ENCODE measurements at places on chromosomes 16 and 17.

DNA sequence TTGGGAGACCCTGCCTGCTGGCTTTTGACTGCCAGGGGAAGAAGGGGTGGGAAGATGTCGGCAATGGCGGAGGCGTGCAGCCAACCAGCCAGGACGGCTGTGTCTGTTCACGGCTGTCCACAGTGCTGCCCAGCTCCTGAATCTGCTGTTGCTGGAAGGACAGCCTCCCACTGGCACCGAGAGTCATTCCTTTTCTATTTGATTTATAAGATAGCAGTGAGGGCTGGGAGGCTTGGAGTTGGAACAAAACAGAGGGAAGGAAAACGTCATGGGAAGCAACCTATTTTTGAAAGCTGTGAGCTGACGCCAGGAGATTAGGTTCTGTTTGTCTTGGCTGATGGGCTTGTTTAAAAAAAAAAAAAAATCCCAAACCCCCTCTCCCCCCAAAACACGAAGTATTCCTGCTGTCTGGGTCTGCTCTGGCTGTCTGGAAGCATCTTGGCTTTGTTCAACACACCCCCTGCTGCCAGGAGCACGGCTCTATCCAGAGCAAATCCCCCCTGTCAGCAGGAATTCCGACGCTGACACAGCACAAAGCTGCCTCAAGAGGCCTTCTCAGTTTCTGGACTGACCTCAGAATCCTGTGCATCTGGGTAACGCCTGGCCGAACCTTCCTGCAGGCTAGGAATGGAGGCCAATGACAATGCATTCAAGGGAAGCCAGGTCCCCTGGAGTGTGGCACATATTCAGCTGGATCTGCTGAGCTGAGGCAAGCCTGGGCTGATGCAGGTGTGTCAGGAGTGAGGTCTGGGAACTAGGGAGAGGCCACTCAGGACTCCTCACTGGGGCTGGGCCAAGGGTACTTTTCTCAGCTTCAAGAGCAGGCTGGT, 41.0 kb upstream of the SREBF1 start:
- DNase-seq: peak; percentile 25

GRCh38 chr17:19539040-19539399, 5.4 kb downstream of the SLC47A1 start:
- DNase-seq: no peak

DNA sequence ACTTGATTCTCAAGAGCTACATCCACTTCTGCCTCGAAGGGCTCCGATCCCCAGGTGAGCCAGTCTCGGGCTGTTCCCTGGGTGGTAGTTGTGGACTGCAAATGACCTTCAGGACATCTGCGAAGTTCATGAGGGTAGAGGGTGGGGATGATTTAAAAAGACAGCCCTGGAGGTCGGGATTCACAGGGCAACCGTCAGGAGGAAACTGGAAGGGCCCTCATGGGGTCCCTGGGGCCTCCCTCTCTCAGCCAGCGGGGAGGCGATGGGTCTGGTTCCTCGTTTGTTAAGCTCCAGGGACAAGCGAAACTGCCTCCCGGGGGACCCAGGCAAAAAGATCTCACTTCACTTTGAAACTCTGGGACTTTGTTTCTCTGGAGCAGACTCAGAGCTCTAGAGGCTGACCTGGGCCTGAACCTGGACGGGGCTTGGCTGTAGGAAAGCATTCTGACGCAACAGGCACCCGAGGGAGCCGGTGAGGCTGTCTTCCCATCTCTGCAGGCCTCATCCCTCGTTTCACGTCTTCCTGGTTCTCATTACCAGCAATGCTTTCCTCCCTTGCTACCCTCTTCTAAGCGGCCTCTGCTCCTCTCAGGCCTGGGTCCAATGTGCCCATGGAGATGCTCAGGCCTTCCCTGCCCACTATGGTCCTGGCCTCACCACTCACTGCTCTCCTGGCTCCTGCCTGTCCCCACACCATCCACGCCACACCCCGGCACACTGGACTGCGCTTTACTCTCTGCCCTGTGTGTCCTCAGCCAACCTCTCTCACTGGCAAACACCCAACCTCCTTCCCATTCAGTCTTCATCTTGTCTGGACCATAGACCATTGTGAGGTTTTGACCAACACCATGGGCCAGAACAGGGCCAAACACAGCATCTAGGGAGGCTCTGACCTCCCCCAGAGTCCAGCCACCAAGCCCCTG, 214.2 kb upstream of the TNRC6C start:
- DNase-seq: no peak

DNA sequence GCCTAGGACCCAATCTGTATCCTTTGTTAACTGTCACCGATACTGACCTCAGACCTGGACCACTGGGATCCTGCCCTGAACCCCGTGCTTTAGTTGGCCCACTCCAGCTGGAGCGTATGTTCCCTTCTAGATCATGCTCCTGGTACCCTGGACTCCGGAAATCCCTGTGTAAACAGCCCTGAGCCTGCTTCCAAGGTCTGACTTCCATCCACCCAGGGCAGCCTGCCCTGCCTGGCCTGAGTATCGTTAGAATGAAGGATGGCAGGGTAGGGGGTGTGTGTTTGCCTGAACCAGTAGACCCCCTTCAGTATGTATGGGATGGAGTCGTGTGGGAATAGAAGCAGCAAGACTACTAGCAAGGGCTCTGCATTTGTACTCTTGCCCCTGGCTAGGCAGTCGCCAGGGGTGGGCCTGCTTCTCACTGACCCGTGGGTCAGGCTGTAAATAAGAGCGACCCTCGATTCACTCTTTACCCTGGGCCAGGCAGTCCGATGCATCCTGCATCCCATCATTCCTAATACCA, 691 bp upstream of the TMEM98 start:
- DNase-seq: no peak

- no peak for DNase-seq
Measured at GRCh38 chr17:40722241-40722640, 18.7 kb upstream of the KRT24 start.

DNA sequence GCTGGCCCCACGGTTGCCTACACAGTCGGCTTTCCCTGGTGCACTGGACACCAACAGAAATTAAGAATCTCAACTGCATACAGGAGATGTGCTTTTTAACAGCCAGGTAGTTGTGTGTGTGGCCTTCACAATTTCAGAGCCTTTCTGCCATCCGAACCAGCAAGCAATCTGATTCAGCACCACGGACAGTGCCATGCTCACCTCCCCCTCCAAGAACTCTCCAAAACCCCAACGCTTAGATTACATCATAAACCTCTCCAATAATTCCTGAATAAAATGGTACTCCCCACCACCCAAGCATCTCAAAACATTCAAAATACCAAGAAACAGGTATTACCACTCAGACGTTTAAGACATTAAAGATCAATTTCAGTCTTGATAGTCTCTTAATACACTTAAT, 31.8 kb downstream of the USP7 start:
- no peak for DNase-seq

DNA sequence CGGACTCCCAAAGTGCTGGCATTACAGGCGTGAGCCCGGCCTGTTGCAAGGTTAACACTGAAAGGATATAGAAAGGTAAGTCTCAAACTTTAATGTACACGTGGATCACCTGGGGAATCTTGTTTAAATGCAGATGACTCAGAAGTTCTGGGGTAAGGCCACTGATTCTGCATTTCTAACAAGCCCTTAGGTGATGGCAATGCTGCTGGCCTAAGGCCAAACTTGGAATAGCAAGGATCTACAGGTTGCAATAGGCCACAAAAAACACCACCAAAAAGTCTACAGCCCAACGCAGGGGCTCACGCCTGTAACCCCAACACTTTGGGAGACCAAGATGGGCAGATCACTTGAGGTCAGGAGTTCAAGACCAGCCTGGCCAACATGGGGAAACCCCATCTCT, 4.2 kb downstream of the CMTM4 start:
- DNase-seq: no peak

GRCh38 chr16:73233329-73233765, 185.4 kb upstream of the ZFHX3 start:
- peak; percentile 6 for DNase-seq

- no peak for DNase-seq
Measured at GRCh38 chr16:49000594-49000993, 281.0 kb downstream of the CBLN1 start.

DNA sequence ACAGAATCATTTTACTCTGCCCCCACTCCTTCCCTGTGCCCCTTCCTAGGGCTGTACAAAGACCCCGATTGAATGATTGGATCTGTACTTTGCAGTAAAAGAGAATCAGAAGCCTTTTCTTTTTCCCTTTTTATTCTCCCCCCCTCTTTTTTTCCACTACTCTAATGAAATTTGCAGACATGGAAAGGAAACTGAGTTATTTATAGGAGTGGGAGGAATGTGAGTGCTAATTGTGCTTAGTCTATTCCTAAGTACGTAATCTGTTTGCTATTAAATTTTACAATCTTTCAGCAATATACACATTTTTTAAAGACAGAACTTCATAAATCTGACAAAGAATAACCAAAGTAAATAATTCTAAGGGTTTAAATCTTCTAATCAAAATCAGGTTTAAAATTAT, 314.3 kb downstream of the MAP2K6 start:
- no peak for DNase-seq

DNA sequence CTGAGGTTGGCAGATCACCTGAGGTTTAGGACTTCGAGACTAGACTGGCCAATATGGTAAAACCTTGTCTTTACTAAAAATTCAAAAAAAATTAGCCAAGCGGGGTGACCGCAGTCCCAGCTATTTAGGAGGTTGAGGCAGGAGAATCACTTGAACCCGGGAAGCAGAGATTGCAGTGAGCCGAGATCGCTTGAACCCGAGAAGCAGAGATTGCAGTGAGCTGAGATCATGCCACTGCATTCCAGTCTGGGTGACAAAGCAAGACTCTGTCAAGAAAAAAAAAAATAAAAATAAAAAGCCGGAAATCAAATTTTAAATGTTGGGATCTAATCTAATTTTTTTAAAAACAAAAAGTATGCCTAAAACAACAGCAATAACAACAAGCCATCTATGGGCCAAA, 56.3 kb downstream of the ABCC1 start:
- DNase-seq: no peak

DNA sequence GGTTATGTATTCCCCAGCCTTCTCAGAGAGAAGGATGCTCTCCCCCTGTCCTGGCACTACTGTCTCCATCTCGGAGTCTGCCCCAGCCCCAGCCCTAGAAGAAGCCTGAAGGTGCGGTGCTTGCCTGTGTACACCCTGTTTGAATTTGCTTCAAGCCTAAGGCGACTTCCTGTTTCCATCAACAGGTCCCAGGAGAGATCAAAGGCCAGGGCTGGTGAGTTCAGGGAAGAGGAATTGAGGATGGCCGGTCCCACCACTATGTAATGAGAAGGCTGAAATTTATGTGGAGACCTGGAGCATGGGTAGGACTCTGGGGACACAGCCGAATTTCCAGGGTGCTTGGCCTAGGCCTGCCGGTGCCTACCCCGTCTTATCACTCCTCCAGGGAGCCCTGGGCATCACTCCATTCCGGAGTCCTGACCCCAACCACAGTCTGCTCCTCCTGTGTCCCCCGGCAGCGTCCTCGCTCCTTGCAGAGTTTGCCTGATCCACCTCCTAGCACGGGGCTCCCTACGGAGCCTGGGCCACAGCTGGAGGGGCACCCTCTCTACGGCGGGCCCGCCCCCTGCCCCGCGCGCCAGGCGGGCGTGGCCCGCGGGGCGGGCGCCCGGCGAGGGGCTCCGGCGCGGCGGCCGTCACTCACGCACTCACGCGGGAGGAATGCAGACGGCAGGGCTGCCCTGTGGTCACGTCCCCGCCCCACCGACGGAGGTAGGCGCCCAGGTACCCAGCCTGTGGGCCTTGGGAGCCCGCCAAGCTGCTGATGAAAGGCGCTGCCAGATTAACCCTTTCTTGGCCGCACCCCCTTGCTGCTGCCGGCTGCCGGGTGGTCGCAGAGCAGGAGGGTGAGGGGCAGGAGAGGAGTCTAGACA, 53.8 kb upstream of the TAC4 start:
- DNase-seq: no peak

- no peak for DNase-seq
Measured at GRCh38 chr17:9308069-9308468, 267.6 kb downstream of the STX8 start.

- no peak for DNase-seq
Measured at GRCh38 chr16:24854607-24855171, 8.9 kb downstream of the SLC5A11 start.

DNA sequence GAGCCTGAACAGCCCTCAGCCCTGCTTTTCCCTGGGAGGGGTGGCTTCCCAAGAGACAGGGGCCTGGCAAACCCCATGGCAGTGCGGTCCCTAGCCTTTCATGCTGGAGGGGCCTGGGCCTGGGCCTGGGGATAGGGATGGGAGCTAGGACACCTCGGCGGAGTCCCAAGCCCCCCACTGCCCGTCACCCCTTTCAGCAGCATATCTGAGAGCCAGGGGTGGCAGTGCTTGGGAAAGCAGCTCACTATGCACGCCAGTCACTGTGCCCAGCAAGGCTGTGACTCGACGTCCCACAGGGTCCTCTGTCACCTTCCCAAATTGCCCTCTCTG, 612 bp upstream of the SLC47A2 start:
- DNase-seq: no peak

DNA sequence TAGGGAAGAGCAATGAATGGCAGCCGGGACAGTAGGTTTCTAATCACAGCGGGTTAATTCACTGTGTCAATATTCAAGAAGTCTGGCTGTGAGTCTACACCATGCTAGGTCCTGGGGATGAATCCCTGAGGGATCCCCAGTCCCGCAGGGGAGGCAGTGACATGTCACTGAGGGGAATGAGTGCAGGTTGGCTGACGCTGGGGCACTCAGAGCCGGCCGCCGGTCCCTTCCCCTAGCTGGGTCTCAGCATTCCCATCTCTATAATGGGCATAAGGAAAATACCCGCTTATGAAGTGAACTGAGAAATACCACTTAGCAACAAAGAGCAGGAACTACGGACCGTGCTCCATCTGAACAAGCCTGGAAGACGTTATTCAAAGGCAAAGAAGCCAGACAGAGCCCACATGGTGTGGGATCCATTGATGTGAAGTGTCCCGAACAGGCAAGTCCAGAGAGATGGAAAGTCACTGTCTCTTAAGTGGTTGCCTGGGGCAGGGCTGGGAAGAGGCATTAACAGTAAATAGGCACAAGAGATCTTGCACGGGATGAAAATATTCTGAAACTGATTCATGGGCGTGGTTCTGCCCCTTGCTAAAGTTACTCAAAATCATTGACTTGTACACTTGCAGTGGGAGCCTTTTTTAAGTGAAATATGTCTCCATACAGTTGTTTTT, 31.9 kb downstream of the PPL start:
- DNase-seq: no peak

DNA sequence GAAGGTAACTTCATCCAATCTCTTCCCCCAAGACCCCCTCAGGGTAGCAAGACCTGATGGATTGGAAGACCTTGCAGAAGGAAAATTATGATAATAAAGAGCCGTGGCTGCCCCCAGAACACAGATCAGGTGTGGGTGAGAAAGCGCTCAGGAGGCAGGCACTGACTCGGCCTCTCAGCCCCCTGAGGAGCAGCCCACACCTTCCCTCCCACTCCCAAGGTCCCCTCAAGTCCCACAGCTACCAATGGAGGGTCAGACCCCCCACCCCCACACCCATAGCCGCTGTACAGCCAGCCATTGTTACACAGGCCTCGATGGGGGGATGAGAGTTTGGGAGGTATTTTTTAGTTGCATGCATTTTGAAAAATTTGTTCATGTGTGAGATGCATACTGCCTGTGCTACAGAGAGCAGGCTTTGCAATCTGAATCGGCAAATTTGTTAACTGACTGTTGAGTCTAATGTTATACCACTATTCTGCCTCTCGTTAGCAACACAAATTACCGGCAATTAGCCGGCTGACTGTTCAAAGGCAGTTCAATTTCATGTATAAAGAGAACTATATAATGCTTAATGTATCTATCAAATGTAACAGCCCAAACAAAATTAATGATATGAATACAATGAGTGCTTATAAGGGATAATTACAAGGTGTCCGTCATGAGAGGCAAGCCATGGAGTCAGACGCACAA, 211.7 kb downstream of the C16orf78 start:
- no peak for DNase-seq

GRCh38 chr17:79026376-79027273, 2.7 kb downstream of the C1QTNF1 start:
- no peak for DNase-seq

All from nucleus accumbens (tissue), 56 donors.